ENCODE measurements at places on chromosomes 7 and 10.
A peak's percentile ranks its signal among the peaks of the same experiment; 100 is the strongest.

DNA sequence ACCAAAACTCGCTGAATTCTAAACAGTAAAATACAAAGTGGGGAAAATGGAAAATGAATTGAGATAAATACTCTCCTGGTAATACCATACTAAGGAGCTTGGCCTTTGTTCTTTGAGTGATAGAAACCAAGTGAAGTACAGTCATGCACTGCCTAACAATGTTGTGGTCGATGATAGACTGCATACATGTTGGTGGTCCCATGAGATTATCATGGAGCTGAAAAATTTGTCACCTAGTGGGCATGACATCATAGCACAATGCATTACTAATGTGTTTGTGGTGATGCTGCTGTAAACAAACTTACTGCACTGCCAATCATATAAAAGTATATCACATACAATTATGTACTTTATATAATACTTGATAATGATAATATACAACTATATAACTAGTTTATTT lies 419.1 kb downstream of the ARL4A start:
- DNase-seq: no peak

DNA sequence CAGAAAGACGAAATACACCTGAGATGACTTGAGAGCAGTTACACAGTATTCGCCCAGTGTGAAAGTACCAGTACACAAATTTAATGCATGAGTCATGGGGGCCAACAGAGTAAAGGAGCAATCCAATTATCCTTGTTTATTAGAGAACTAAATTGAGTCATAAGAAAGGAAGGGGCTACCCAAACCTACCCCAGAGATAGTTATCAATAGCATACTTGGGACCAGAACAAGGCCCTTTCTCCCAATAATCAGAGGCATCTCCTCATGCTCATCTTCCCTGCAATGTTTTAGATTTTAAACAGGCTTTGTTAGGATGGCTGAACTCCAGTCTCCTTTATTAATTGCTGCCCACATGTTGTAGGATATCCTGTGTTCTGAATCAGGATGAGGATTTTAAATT lies 239.7 kb upstream of the LRGUK start:
- DNase-seq: no peak

DNA sequence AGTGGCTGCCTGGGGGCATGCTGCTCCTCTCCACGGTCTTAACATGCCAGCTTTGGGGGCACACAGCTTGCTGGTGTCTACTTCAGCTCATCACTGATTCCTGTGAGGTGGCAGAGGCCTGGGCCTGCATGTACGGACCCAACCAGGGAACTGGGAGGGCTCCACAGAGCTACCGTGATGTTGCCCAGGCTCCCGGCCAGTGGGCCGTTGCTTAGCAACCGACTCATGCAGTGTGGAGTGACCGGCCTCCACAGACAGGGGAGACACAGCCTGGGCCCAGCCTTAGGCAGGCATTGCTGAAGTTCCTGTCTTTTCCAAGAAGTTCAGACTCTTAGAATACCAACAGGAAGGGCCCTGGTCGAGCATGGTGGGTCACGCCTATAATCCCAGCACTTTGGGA lies 25.8 kb upstream of the SH2B2 start:
- peak; percentile 30 for DNase-seq

DNA sequence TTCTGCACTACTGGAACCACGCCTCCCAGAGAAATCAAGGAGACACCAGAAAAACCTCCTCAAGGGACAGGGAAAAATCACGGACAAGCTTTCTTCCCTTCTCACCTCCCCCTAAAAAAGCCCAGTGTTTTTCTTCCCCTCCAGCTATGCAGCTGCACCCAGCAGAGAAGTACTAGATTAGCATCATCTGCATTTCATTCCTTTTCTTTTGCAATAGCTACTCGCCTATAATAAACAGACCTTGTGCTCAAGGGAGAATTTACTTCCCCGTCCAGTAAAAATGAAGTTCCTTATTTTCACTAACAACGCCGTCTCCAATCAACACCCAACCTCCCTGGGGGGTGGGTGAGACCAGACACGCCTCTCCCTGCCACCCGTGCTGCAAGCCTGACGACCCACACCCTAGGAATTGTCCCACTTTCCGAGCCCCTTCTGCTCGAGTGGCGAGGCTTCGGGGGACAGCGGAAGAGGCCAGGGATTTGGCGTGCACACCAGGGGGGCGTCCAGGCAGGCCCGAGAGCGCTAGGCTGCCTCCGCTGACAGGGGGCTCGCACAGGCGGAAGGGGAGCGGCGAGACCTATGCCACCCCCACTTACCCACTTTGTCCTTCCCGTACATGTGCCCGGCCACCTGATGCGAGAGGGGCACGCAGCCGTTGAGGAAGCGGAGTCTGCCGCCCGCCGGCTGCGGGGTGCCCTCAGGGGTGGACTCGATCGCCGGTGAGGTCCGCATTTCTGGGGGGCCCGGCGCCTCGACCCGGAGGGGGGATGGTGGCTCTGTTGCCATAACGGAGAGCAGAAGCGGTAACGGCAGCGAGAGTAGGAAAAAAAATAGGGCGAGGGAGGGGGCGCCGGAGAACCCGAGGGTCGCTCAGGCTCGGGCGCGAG lies 625 bp downstream of the IPMK start:
- no peak for DNase-seq

DNA sequence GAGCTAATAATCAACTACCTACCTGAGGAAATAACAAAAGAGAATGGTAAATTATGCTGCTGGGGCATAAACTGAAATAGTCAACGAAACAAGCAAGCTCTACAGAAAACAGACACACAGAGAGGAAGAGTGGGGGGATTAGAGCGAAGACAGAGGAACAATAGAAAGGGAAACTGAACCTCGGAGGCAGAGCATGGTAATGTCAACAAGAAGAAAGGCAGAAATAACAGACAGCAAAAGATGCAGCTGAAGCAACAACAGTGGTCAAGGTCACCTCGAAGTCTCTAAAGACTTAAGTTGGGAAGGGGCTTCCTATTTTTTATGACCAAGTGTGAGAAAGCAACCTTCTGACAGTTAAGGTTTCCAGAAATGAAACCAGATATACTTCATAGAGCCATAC lies 177.0 kb downstream of the ZNF438 start:
- DNase-seq: no peak

DNA sequence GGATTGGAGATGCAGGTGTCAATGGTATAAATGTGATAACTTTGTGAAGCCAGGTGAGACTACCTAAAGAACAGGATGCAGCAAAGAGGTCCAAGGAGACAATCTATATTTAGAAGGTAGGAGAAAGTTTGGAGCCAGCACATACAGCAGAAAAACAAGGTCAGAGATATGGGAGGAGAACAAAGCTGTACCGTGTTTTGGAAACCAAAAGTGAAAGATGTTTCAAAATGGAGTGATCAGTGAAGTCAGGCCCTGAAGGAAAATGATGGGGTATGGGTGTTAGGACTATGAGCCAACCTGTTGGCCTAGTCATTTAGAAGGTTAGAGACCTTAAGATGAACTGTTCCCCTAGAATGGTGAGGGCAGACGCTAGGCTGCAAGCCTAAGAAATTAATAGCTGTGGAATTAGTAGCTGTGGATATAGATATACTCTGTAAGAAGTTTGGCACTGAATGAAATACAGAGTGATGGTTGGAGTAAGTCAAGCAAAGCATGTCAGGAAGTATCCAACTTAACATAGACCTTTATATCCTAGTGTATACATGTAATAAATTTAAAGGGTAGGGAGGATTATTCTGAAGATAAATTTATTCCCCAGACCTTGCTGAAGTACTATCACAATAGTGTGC lies 149.8 kb upstream of the WNT16 start:
- no peak for DNase-seq

- no peak for DNase-seq
Measured at GRCh38 chr7:143374561-143374960, 6.6 kb upstream of the ZYX start.

GRCh38 chr7:143993924-143994323 lies 6.2 kb upstream of the OR6B1 start:
- DNase-seq: no peak

- peak; percentile 74 for DNase-seq
Measured at GRCh38 chr7:115230882-115231571, 309.1 kb downstream of the MDFIC start.

- no peak for DNase-seq
Measured at GRCh38 chr10:58480321-58480720, 32.4 kb upstream of the BICC1 start.

DNA sequence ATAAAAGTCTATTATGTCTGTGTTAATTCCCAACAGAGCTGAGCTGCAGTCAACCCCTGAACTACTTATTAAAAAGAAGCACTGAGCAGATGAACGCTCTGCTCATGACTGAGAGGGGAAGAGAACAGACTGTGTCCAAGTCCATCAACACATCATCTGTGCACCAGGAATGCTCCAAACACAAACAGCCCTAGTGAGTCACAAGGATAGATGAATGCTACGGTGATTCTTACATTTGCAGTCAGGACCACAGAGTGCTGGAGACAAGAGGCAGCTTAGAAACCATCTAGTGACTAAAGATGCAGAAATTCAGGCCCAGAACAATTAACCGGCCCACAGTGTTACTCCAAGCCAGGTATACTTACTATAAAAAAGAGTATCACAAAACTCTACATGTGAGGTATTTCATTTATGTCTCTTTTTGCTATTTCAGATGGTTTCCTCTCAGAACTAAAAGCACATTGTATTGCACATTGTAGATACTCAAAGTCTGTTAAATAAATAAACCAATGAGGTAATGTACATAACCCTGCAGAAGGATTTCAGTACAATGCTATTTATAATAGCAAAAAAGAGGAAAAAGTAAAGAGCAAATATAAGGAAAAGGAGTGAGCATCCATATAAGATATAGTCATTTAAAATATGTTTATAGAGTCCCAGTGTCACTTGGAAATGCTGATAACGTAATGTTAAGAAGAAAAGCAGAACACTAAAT lies 159.2 kb downstream of the KCNMA1 start:
- DNase-seq: peak; percentile 86

DNA sequence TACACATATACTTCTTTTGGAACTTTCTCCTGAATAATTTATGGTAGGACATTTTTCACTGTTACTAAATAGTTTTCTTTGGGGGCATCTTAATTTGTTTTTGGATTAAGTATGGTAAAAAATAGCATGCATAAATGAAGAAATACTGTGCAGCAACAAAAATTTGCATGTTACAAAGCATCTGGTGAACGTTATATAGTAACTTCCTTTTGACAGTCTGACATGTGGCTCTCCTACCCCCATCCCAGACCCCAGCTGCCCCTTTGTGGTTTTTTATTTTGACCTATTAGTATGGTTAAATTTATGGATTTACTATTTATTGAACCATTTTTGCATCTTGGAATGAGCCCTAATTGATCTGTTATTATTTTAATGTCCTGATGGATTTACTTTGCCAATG lies 9.9 kb downstream of the TASOR2 start:
- DNase-seq: no peak

DNA sequence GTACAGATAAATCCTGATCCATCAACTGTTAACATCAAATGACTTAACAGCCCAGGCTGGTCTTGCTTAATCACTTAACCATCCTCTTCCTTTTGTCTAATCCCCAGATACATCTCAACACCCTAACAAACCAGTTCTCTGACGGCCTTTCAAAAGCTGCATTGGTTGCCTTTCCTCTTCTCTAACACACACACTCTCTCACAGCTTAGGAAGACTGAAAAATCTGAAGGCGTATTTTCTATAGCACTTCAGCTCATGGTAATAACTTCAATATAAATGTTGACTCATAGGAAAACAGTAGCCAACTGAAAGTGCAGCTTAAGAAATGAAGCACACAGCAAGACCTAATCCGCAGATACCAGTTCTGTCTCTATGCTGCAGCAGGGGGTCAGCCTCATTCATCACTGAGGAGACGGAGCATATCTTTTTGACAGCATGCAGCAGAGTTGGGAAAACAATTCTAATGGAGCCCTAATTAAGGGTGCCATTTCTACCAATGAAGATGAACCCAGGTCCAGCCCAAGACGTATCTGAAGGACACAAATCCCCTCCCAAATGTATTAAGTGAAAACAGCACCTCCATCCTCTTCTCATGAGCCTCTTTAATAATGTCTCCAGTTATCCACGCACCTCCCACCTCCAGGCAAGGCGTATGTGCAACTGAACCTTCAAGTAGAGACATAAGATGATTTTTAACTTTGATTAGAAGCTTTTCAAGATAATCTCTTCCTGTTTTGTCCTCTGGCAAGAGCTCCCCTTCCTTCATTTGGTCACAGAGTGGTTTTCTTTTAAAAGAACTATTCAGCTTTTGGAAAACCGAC lies 211.7 kb upstream of the NFE2L3 start:
- DNase-seq: no peak

DNA sequence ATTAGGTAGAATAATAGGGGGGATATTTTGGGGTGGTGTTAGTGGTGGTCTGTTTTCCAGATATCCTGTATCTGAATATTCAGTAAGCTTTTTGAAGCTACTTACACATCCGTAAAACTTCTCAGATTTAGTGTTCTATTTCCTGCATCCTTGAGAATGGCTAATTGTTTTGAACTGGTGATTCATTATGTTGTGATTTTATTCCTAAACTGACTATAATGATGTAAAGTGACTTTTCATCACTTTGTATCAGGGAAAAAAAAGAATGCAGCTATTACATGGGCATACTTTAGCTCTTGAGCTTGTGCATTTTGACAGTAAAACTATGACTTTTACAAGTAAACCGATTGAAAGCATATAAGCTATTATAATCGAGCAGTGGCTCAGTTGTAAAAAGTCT lies 18.2 kb downstream of the WAC start:
- DNase-seq: no peak

All from AG04450 (cell line).